ENCODE measurements at places on chromosomes 4 and X.

GRCh38 chr4:168643111-168643795 is 146.4 kb downstream of the PALLD start:
- no peak for DNase-seq

DNA sequence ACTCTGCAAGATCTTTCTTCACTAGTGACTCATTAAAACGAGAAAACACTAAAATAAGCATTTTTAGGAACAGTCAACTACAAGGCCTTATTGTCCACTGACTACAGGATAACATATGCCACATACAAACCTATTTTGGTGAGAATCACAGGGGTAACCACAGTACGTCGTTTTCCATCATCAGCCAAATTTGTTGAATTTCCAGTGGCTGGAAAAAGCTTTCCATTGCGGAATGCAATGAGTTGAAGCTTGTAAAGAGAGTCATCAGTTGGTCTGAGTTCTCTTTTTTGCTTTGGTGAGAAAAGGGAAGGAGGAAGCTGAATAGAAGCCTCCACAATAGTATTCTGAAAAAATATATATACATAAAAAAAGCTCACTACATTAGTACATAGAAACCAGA is 102.4 kb downstream of the ADGRA3 start:
- no peak for DNase-seq

DNA sequence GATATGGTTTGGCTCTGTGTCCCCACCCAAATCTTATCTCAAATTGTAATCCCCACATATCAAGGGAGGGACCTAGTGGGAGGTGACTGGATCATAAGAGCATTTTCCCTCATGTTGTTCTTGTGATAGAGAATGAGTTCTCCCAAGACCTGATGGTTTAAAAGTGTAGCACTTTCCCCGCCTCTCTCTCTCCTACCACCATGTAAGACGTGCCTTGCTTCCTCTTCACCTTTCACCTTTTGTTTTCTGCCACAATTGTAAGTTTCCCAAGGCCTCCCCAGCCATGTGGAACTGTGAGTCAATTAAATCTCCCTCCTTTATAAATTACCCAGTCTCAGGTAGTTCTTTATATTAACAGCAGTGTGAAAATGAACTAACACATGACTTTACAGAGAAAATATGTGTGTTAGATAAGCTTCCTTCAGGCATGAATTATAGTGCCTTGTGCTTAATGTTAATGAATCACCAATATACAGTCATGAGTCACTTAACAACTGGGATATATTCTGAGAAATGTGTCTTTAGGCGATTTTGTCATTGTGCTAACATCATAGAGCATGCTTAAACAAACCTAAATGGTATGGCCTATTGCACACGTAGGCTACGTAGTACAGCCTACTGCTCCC is 37.9 kb downstream of the PDGFC start:
- no peak for DNase-seq

DNA sequence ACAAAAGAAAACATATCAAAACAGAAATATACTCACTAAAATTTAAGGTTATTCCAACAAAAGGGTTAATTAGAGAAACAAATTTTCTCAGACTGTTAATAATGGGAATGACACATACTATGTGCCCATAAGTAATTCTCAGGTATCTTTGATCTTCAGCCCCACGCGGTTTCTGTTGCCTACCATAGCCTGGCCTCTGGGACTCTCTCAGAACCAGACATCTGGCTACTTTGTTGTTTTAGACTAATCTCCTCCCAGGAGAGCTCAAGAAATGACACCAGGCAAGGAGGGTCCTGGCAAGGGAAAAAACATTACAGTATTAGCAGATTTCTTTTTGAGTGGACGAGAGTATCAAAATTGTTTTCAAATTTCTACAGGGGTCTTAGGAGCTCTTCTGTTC is 43.7 kb downstream of the SLC10A7 start:
- no peak for DNase-seq

DNA sequence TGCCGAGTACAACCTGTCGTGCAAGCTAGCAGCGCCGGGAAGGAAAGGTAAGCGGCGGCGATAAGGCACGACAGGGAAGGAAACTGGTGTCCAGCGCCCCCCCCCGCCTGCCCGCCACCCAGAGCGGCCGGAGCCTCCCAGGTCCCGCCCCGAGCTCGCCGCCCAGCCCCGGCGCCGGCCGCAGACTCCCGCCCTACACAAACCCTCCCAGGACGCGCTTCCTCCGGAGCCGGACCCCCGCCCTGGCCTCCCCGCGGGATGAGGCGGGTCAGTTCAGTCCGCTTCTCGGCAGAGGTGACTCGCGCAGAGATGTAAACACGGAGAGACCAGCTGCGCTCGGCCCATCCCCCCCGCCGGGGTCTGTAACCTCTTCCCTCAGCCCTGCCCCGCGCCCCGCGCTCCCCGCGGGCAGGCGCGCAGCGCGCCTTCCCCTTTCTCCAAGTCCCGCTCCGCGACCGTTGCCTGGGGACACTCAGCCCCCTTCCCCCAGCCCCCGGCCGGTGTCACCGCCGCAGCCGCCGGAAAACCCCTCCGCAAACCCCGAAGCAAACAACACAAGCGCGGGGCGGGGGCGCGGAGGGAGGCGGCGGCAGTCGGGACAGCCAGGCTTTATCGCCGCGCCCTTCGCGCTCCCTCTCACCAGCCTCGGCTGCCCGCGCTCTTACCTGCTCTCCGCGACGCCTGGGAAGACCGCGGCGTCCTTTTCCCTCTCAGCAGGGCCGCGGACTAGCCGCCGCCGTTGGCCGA is 543 bp downstream of the ELF2 start:
- DNase-seq, result peak; percentile 38

- DNase-seq, result peak; percentile 21
Measured at GRCh38 chr4:2281575-2282343, 19.9 kb upstream of the MXD4 start.

DNA sequence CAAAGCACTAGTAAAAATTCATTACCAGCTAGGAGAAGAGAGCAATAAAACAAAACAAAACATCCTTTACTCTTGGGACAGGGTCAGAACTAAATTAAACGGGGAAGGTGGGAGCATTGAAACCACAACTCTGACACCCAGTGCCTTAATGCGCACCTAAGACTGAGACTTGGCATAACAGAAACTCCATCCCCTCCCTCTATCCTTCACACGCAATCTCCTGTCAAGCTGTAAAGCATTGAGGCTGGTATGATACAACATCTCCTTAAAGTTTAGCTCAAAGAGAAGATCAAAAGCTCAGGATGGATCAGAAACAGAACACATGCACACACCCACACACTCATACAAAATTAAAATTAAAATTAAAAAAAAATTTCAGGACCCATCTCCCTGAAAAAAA is 951.3 kb downstream of the STIM2 start:
- no peak for DNase-seq

DNA sequence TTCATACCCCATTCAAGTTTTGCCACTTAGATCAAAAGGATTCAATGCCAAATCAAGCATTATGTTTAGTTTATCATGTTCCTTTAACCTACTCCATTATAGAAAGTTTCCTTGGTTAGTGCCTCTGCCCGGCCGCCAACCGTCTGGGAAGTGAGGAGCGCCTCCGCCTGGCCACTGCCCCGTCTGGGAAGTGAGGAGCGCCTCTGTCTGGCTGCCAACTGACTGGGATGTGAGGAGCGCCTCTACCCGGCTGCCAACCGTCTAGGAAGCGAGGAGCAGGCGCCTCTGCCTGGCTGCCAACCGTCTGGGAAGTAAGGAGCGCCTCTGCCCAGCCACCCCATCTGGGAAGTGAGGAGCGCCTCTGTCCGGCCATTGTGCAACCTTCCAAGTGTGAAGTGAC is 36.3 kb upstream of the PDGFRA start:
- no peak for DNase-seq

- DNase-seq, result no peak
Measured at GRCh38 chrX:9279234-9279544, 185.7 kb upstream of the TBL1X start.

DNA sequence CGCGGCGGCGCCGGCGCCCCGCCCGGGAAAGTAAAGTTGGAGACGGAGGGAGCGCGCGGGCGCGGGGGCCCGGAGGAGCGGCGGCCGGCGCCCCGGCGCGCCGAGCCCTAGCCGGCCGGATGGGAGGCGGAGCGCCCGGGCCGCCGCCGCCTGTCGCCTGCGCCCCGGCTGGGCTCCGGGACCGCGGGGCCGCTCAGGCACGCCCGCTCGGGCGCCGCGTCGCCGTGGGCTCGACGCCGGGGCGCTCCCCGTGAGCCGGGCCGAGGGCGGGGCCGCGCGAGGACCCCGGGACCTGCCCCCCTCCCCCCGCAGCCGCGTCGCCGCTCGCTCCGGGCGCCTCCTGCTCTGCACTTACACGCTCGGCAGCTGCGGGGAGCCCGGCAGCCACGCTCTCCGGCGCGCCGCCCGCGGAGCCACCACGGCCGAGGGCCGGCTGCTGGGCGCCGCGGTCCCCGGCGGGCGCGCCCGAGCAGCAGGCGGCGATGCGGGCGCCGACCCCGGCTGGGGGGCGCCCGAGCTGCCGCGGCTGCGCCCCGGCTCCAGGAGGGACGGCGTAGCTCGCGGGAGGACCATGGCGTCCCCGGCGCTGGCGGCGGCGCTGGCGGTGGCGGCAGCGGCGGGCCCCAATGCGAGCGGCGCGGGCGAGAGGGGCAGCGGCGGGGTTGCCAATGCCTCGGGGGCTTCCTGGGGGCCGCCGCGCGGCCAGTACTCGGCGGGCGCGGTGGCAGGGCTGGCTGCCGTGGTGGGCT is at the start of gene ADRA2C:
ADRA2C (plus strand) TSS at position 350 of the 749 bp plus-strand sequence; CDS start at position 572, 222 bp downstream.
- no peak for DNase-seq

GRCh38 chr4:171621646-171622045 is 191.6 kb upstream of the GALNTL6 start:
- DNase-seq, result no peak

- DNase-seq, result no peak
Measured at GRCh38 chrX:94401426-94401825, 727.4 kb downstream of the FAM133A start.

DNA sequence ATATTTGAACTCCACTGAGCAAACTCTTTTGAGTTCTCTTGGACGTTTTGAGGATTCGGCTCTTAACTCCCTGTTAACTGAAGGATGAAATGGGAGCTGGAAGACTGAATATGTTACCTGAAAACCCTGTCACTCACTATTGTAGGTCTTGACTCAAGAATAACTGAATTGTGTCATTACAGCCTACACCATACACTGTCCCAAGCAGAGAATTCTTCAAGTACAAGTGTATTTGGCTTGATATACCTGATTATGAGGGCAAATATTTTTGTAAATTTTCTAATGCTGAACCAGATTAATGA is 276.1 kb downstream of the CFAP299 start:
- DNase-seq, result no peak

DNA sequence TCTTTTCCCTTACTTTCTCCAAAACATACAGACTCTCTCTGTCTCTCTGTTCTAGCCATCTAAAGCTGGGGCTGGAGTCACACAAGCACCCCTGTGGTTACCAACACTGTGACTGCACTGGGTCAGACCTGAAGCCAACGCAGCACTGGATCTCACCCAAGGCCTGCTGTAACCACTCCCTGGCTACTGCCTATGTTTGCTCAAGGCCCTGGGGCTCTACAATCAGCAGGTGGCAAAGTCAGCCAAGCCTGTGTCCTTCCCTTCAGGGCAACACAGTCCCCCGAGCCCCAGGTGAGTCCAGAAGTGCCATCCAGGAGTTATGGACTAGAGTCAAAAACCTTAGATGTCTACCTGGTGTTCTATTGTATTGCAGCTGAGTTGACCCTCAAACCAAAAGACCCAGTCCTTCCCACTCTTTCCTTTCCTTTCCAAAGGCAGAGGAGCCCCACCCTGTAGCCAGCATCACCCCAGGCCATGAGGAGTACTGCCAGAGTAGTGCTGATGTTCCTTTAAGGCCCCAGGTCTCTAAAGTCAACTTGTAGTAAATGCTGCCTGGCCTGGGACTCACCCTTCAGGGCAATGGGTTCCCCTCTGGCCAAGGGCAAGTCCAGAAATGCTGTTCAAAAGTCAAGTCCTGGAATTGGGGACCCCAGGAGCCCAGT is 58.8 kb upstream of the RAP2C start:
- DNase-seq, result no peak

DNA sequence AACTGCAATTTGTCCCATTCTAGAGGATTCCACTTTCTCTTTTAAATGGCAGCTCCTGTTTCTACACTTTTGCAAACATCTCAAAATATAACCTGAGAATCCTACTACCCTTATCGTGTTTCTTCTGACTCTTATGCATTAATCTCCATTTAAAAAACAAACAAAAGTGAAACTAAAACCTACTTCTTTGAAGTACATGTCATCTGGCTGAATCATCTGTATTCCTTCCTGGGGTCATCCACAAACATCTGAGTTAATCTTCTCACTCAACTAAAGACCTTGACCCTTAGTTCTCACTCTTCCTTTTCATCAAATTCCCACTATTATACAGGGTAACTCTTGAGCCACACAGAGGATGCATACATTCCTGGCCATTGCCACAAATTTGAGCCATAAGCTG is 584.8 kb downstream of the PPARGC1A start:
- DNase-seq, result no peak

- no peak for DNase-seq
Measured at GRCh38 chr4:43282534-43282933, 390.0 kb downstream of the GRXCR1 start.
